Cardiac muscle cell (in vitro differentiated cells and primary cell): ENCODE measurements at places on chromosomes 2 and 18. TPM values are rescaled to one million over a fixed set of nuclear protein-coding genes. Genes with fewer than 3 reads are reported as not detected.
A peak's percentile ranks its signal among the peaks of the same experiment; 100 is the strongest.

GRCh38 chr2:85410584-85411404 lies 628 bp upstream of the CAPG start:
- no peak for DNase-seq

- no peak for DNase-seq
Observed at GRCh38 chr2:111105926-111106325, 14.8 kb upstream of the BCL2L11 start.

Gene STPG4
- not detected in 2 replicates for total RNA-seq

DNA sequence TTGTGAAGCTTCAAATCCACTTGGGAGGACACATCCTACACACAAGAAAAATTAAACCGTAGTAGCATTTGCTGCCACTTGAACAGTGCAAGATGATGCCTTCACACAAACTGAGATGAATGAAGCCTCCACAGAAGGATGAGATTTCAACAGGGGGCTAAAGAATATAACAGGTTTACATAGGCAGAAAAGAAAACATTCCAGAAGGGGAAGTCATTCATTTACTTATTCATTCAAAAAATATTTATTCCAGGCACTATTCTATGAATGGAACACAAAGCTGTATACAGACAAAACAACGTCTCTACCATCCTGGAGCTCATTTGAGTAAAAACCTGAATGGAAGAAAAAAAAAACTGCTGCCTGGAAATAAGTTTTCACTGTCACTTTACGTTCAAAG lies 170.5 kb downstream of the CDH20 start:
- DNase-seq = no peak

DNA sequence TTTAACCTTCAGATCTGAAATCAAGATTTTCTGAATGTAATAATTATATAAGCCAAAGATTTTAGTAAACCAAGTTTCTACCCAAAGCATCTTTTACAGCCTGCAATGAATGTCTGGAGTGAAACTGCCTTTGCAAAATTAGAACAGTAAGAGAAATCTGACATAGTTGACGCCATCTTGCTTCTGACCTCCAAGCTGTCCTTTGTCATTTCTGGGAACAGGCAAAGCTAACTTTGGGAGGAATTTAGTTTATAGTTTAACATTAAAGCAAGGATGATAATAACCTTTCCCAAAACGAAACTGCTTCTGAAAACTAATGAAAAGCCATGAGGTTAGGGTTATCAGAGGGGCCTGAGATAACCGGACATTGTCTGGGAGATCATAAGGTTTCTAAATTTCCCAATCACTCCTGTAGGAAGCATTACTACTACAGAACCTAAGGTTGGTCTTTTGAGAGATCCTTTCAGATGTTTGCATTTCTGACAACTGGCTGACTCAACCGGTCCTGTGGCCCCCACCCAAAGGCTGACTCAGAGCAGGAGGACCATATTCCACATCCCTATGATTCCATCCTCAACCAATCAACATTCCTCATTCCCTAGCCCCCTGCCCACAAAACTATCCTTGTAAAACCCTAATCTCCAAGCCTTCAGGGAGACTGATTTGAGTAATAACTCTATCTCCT lies 124.5 kb downstream of the TMEM131 start:
- DNase-seq = peak; percentile 54

Gene TEKT4
- total RNA-seq = not detected in 2 replicates

Gene GAL3ST2
- total RNA-seq = 0.18 and 1.2 TPM in 2 replicates

GRCh38 chr2:195395362-195395761 lies 261.7 kb upstream of the SLC39A10 start:
- DNase-seq = no peak

Gene PSMA8
- not detected in 2 replicates for total RNA-seq

GRCh38 chr2:41062336-41062735 lies 610.4 kb upstream of the SLC8A1 start:
- DNase-seq = no peak

GRCh38 chr2:28986429-28986828 lies 5.3 kb downstream of the TOGARAM2 start:
- peak; percentile 36 for DNase-seq

GRCh38 chr2:36973320-36973719 lies 7.0 kb upstream of the STRN start:
- DNase-seq = peak; percentile 42

DNA sequence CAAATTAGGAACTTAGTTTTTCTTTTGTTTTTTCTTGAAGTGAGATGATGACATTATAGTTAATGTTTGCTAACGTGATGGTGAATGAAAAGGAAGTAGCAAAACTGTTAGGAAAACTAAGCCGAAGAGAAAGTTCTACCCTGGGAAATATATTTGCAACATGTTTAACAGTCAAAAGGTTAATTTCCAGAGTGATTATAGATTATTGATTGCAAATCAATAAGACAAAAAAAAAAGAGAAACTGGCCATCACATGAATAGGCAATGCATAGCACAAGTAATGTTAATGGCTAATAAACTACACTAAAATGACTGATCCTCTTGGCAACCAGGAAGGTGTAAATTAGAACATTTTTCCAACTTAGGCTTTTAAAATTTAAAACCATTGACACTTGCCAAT lies 26.0 kb upstream of the AMMECR1L start:
- no peak for DNase-seq

- no peak for DNase-seq
Observed at GRCh38 chr2:113206251-113206650, 32.5 kb downstream of the PSD4 start.

DNA sequence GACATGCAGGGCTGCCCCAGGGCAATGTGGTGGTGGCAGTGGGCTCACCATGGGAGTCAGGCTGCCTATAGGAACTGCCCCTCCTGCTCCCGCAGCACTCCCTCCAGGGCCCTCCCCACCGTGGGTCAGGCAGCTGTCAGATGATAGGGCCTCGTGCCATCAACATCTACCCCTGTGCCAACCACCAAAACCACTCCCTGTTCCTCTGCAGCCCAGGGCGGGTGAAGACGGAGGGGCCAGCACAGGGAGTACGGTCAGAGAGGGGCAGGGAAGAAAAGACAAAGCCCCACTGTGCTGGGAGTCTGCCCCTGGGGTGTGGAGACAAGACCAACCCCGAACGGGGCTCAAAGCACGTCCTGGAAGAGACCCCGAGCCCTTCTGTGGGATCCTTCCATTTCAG lies 97.4 kb downstream of the TNS1 start:
- DNase-seq = no peak

DNA sequence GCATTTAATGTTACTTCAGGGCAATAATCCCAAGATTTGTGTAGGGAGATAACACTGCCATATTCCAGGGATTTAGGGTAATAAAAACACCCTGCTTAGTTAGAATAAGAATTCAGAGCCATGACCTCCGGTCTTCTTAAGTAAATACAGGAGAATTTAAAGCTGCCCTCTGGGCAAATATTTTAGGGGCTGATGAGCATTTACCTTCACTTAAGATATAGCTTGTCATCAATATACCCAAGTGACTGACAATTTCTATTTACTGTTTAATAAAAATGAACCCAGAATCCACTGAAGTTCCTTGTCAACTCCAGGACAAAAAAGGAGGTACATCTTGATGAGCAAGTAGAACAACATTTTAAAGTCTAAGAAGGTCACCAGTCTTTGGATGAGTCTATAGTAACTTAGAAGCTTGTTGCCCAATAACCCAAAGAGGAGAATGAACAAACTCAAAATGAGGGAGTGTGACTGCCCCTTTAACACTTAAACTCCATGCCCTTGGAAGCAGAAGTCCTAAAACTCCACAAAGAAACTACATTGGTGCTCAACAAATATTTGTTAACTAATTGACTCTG lies 24.3 kb upstream of the IKZF2 start:
- DNase-seq = no peak
